ENCODE measurements at places on chromosomes 4 and X.

DNA sequence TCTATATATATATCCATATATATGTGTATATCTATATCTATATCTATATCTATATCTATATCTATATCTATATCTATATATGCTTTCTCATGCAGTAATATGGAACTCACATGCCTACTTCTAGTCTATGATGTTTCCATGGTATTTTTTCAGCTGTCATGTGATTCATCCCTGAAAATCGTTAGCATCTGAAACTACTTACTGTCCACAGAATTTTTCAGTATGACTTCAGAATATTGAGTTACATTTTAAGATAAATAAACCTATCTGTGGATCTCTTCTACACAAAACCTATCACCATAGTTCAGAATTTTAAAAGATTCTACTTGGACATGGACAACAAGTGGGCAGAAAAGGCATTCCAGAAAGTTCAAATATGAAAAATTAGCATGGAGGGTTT, 855.1 kb upstream of the INTU start:
- no peak for DNase-seq

GRCh38 chrX:19555236-19555635, 39.9 kb upstream of the MAP3K15 start:
- DNase-seq: no peak

DNA sequence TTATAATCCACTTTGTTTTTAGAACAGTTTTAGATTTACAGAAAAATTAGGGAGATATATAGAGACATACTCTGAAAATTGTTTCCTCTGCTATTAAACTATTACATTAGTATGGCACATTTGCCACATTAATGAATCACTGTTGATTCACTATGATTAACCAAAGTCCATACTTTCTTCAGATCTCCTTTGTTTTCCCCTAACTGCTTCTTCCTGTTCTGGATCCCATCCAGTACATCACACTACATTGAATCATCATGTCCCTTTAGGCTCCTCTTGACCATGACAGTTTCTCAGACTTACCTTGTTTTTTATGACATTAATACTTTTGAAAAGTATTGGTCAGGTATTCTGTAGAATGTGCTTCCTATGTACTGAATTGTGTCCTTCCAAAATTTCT, 109.2 kb upstream of the EDNRA start:
- DNase-seq: no peak

- DNase-seq: no peak
Observed at GRCh38 chr4:97016186-97016907, 1126.9 kb downstream of the STPG2 start.

DNA sequence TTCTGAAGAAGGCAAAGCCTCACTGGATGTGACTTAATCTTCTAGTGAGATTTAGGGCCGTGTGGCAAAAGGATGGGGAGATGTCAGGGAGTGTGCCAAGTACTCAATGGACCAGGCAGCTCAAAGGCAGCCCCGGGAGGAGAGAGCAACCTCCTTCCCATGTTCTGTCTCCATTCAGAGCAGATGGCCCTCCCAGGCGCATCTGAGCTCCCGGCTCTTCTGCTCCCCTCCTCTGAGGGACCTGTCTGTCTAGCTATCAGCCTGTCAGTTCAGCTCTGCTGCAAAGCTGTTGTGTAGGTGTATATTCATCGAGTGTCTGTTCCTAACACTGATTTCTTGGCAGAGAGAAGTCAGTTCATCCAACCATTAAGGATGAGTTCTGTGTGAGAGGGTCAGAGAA, 10.9 kb upstream of the PORCN start:
- no peak for DNase-seq

GRCh38 chr4:92381616-92382015, 77.8 kb downstream of the GRID2 start:
- no peak for DNase-seq

DNA sequence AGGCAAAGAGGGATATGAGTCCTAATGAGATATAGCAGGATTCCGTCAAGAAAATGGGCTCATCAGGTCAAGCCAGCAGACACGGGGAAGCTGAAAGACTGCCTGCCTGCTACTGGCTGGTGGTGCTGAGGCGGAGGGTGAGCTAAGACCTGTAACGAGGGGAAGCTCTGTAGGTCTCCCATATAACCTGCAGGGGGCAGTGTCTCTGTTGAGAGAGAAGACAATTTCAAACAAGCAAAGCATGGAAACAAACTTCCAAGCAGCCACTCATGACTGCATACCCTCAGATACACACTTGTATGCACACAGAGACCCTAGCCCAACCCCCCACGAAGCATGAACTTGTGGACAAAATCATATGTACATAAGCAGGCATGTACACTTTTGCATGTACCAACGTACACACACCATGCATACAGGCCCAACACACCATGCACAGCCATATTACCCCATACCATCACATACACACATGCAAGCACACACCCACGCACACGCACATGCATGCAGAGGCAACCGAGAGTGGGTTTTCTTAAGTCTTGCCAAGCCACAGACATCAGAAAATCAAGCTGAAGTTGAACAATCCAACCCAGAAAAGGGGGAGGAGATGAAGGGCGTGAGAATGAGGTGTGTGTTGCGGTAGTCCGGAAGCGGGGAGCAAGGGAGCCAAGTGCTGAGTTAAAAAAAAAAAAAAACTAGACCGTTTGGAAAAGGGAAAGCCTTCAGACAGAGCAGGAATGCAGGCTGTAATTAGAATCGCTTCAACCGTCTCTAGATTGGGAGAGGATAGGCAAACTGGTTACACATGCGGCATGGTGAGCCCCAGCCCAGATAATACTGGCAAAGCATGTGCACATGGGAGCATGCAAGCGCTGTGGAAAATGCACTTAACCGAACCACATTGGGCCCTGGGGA, 71.0 kb downstream of the PJA1 start:
- peak; percentile 51 for DNase-seq

- peak; percentile 15 for DNase-seq
Observed at GRCh38 chr4:111628437-111628836, 516.8 kb upstream of the FAM241A start.

DNA sequence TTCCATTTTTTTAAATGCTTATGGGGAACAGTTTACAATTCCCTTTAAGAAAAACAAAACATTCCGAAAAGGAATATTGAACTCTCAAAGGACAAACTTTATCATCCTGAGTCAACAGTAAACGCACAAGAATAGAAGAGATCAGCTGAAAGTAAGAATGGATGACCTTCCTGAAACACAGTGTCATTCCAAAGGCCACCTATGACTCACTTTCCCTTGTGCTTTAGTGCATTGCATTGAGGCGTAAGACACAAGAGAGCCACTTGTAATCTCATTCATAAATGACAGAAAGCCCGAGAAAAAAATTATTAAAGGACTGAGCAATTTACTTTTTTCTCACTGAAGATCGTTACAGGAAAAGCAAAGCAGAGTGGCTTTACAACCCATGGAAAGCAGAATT, 1062.4 kb upstream of the DIAPH2 start:
- no peak for DNase-seq

GRCh38 chr4:147709999-147710398, 21.9 kb upstream of the ARHGAP10 start:
- DNase-seq: no peak

GRCh38 chrX:15849555-15849954, 5.1 kb downstream of the AP1S2 start:
- DNase-seq: no peak

- no peak for DNase-seq
Observed at GRCh38 chr4:125041372-125041930, 273.3 kb upstream of the FAT4 start.

DNA sequence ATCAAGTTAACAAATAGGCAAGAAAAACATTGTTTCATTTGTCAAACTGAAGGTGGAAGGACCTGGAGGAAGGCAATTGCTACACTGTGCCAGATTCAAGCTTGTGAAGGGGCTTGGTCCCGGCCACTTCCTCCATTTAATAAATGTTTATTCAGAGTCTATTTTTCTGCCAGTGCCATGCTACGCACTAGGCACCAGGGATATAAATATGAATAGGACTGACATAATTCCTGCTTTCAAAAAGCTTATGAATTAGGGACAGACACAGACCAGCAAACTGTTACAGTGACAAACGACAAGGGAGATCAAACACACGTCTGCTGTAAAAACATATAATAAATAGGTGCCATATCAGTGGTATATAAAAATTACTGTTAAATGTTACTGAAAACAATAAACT, 571 bp downstream of the TLR6 start:
- no peak for DNase-seq

GRCh38 chr4:38728631-38729141, 54.1 kb downstream of the TLR10 start:
- DNase-seq: peak; percentile 64

- no peak for DNase-seq
Observed at GRCh38 chrX:53584891-53585290, 101.6 kb downstream of the HUWE1 start.

DNA sequence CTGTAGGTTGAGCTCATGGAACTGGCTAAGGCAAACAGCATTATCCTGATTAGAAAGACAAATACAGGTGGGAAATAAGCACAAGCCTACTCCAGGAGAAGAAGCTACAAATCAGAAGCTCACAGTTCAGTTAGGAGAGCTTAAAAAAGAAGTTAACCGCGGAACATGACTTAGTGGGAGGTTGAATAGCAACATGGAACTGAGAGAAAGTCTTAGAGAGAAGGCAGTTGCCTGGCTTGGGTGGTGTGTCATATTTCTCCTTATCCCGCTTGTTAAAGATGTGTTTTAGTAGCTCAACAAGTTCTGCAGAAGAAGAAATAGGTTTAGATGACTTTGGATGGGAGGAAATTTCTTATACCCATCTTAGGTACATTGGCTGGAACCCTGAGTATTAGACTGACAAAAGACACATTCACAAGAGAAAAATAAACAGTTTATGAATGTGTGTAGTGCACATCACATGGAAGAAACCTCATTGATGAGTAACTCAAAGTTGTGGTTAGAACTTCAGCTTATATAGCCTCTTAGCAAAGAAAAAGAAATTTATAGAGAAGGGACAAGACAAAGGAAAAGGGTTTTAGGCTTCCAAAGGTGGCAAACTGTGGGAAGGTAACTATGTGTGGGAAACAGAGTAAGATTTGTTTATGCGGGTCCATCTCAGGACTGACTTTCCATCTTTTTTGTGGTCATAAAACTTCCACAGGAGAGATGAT, 37.4 kb upstream of the RXFP1 start:
- no peak for DNase-seq

- DNase-seq: no peak
Observed at GRCh38 chr4:8352368-8353157, 83.0 kb downstream of the HTRA3 start.

DNA sequence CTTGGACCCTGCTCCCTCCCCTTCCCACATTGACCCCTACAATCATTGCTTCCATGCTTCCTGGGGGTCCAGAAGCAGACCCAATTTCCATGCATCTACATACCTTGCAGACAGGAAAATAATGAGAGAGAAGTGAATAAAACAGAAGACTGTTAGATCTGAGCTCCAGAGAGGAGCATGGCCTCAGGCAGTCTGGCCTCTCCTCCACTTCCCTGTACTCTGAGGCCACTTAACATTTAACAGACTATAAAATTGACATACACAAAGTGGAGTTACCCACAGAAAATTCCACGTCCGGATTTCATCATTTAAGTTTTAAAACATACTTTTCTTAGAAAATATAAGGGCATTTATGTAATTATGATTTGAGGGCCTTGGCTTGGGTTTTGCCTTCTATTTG, 2.1 kb upstream of the PRSS12 start:
- DNase-seq: no peak

GRCh38 chrX:153674219-153674851, 722 bp upstream of the PNCK start:
- DNase-seq: no peak

DNA sequence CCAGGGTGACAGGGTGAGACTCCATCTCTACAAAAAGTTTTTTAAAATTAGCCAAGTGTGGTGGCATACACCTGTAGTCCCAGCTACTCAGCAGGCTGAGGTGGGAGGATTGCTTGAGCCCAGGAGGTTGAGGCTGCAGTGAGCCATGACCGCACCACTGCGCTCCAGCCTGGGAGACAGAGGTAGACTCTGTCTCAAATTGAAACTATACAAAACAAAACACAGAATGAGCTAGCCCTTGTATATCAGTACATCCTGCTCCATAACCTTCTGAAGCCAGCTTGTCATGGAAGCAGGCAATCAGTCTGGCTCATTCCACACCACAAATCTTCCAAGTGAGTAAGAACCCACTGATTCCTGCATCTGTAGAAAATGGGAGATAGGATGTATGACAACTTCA, 49.0 kb downstream of the CD99L2 start:
- DNase-seq: no peak

DNA sequence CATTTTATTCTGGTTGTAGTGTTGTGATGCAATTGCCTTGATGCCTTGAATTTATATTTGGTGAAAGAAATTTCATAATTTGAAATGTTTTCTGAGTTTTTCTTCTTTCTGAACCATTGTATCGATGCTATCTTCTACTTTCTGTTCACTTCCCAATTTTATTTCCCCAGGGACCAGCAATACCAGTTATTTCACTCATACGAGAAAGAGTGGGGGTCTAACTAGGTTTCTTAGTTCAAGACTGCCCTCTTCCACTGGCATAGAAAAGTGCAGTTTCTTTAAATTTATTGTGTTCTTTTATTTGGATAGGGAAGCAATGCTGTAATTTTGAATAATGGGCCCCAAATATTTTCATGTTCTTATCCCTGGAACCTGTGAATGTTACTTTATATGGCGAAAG, 544.0 kb upstream of the ADGRL3 start:
- DNase-seq: no peak

GRCh38 chrX:46582966-46583365, 9.4 kb downstream of the CHST7 start:
- DNase-seq: no peak

DNA sequence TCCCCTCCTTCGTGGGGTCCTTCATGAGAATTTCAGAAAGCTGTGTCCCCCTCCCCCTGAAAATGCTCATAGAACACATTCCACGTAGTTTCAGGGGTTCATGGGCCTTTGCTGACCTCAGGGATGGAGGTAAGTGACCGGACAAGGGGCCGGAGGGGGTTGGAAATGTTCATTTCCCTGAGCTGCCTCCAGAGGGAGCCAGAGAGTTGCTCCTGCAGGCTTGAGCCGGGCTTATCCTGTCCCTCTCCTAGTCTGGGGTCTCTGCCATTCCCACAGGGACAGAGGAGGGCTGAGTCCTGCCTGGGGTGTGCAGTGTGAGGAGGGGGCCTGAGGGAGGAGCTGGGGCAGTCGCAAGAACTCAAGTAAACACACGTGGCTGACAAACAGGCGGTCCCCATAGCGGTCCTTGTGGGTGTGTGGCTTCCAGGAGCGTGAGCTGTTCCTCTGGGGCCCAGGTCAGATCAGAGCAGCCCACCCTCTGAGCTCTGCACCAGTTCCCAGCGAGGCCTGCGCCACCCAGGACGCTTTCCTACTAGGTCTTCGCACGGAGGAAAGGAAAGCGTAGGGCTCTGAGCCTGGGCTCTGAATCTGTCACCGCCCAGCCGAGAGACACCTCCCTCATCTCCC, 62.5 kb downstream of the WFS1 start:
- peak; percentile 14 for DNase-seq

- DNase-seq: peak; percentile 78
Observed at GRCh38 chrX:150693725-150694574, 754 bp downstream of the MTMR1 start.

DNA sequence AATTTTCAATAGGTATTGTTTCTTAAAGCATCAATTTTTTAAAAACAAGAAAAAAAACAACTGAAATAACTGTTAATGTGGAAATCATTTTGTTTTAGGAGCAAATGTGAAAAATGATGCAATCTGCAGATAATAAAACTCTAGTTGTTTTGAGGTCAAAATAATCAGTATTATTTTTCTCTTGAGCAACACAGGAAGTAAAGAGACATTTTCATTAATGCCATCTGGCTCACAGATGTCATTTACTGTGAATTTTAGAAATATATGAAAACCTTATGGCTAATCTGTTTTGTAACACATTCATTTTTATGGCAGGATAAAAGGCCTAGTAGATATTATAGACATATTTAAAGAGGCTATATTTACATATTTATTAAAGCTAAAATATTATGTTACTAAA, 141.6 kb downstream of the PCDH18 start:
- DNase-seq: no peak

GRCh38 chr4:165505958-165506837, 127.4 kb downstream of the CPE start:
- DNase-seq: no peak

Data from thyroid gland (tissue), 4 donors.